ENCODE measurements at places on chromosomes 3 and 15. TPM values are rescaled to one million over a fixed set of nuclear protein-coding genes. Genes with fewer than 3 reads are reported as not detected.

- no peak for DNase-seq
Observed at GRCh38 chr15:88472225-88472624, 4.7 kb downstream of the MRPS11 start.

DNA sequence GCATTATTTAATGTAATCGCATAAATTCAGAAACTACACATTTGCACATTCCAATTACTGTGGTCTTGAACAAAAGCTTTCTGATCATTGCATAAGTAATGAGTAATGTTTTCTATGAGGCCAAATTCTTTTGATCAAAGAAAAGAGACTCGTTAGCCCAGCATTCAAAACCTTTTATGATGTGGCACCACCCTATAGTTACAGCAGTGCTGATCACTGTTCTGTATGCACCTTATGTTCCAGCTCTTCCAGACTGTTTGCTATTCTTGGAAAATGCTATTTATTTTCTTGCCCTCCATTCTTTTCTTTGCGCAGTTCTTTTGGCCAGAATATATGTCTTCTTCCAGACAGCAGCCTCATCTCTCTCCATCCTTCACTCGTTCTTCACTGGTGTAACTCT is 42.3 kb downstream of the MAP3K13 start:
- DNase-seq = no peak

DNA sequence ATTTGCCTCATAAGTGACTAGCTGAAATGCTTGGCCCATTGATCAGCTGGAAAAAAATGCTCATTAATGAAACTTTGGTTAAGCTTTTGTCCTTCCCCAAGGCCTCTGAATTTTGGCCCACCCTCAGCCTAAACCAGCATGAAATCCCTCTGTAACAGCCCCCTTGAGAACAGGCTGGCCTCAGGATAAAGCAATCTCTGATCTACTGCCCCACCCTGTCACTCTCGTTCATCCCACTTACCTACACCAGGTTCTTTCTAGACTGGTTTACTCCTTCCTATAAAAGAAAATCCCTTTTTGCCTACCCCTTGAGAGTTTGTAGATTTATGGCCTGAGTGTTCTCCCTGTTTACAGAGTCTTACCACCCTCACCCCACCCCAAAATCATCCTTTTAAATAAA is 3.4 kb upstream of the AEN start:
- DNase-seq = no peak

GRCh38 chr3:46369675-46370132 is 1.0 kb upstream of the CCR5 start:
- DNase-seq = no peak

GRCh38 chr3:43883729-43884396 is 193.1 kb downstream of the ABHD5 start:
- no peak for DNase-seq

DNA sequence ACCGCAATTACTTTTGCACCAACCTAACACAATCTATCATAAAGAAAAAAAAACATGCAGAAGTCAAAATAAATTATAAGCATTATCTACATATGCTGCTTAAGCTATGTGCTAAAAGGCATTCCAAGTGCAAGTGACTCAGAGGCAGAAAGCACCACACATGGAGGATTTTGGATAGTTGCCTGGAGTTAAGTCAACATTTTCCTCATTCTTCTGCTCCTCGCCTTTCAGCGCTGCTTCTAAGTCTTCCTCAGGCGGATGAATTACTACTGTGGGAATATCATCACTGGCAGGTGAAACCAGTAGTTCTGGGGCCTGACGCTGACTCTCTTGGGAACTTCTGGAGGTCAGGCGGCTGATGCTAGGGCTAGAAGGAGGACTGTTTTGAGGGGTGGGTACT is 53.1 kb downstream of the SLC4A7 start:
- DNase-seq = no peak

Gene HES1
- total RNA-seq = 147 TPM

DNA sequence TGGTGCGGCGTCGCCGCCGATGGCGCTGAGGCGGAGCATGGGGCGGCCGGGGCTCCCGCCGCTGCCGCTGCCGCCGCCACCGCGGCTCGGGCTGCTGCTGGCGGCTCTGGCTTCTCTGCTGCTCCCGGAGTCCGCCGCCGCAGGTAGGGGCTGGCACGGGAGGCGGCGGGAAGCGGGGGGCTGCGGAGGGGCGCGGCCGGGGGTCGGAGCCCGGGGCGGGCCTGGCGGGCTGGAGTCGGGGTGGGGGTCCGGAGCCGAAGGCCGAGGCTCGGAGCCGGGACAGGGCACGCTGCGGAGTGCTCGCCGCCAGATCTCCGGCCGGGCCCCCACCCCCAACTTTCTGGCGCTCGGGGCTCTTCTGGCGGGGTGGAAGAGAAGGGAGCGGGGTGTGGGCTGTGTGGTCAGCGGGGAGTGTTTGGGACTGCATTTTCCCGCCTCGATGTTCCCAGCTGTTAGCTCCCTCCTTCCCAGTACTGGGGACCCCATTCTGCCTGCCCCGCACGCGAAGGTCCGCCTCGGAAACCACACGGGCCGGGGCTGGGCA is 299 bp downstream of the TYRO3 start:
- DNase-seq = no peak

- no peak for DNase-seq
Observed at GRCh38 chr3:4222574-4223175, 80.5 kb upstream of the SETMAR start.

Gene FAM107A
- 10.2 TPM for total RNA-seq

GRCh38 chr3:158842976-158843375 is 41.1 kb downstream of the MFSD1 start:
- no peak for DNase-seq

DNA sequence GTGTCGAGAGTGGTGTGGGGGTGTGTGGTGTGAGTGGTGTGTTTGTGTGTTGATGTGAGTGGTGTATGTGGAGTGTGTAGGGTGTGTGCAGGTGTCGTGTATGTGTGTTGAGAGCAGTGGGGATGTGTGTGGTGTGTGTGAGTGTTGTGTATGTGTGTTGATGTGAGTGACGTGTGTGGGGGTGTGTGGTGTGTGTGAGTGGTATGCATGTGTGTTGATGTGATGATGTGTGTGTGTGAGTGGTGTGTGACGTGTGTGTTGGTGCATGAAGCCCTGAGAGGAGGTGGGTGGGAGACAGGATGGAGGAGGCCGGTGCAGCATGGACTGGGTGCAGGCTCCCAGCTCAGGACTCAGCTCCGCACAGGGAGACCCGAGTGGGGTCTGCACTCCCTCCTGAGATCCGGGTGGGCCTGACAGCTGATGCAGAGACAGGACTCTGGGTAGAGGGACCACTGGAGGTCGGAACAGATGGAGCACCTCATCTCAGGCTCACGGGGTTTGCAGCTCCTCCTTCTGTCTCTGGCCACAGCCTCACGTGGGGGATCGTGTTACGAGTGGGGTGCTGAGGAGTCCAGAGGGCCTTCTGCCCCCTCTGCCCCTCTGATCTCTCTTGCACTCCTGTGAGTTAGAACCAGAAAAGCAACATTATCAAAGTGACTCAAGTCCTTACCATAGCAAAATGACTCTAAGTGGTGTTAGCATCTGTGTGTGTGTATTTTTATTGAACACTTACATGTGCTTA is 41.3 kb downstream of the ARNT2 start:
- no peak for DNase-seq

GRCh38 chr3:87996882-87997281 is 61.9 kb downstream of the CGGBP1 start:
- no peak for DNase-seq

- no peak for DNase-seq
Observed at GRCh38 chr3:197600796-197601565, 45.2 kb upstream of the BDH1 start.

- peak; percentile 73 for DNase-seq
Observed at GRCh38 chr15:92810418-92811138, 89.5 kb upstream of the CHD2 start.

DNA sequence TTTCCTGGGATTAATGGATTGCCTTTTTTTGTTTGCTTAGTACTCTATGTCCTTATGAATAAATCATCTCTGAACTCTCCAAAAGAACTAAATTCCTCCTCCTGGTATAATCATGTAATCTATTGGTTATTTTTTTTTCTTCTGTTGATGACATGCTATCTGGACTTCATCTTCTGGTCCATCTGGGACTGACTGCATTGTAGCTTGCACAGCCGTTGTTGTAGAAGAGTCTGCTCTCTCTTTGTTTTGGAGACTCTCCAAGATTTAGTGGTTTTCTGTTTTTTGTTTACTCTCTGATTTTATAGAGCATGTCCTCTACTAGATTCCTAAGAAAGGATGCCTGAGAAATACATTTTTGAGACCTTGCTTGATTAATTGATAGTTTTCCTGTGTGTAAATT is 19.1 kb downstream of the IREB2 start:
- no peak for DNase-seq

Gene CCNB2
- 7.6 TPM for total RNA-seq

- no peak for DNase-seq
Observed at GRCh38 chr3:168087539-168087938, 8.2 kb downstream of the GOLIM4 start.

DNA sequence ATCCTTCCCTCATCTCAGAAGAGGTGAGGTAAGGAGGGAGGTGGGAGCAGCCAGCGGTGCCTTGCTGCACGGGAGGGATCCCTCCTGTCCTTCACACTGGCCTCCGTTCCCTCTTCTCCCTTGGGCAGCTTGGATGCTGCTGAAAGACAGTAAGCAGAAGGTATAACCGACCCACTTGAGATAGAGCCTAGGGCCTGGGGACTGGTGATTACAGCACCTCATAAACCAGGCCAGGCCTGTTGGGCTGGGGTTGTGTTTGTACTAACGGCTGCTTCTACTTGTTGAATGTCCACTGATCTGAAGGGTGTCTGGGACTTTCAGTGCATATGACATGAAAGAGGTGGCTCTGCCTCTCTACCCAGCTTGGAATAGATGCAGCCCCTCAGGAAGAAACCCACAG is 25.0 kb downstream of the SEMA6D start:
- DNase-seq = no peak

DNA sequence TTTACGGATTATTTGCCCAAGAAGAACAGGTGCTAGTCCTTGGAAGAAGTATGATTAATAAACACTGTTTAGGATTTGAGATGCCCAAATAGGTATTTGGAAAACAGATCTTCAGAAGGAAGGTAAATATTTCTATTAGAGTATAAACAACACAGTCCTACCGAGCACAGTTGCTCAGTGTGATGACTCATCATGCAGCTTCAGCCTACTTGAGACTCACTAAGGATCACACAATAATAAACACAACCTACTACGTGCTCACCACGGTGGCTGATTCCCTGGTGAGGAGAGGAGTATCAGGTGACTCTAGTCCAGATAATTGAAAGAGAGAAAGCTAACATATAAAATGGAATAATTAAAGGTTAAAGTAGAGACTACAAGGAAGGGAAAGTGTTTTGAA is 72.0 kb downstream of the PDZRN3 start:
- DNase-seq = no peak
